ENCODE measurements at places on chromosomes 12 and 14.
A peak's percentile ranks its signal among the peaks of the same experiment; 100 is the strongest.

- DNase-seq = no peak
Observed at GRCh38 chr12:24278832-24279231, 329.4 kb upstream of the SOX5 start.

GRCh38 chr12:27480016-27480415, 33.5 kb downstream of the SMCO2 start:
- DNase-seq = no peak

GRCh38 chr12:116635487-116635886, 76.3 kb downstream of the MAP1LC3B2 start:
- DNase-seq = no peak

DNA sequence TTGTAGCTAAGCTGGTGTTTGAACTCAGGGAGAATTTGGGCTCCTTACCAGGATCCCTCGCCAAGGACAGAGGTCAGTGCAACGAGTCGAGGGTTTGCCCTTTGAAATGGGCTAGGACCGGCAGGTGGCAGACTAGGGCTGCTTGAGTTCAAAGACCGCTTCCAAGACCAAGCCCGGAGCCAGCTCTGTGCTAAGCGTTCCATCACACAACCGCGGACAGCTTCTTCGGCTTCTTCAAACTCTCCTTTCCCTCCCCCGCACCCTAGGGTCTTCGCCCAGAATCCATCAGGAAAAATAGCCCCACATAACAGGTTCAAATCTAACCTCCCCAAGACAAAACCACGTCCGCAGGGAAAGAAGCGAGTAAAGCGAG, 705 bp upstream of the FLVCR2 start:
- DNase-seq = peak; percentile 17

- DNase-seq = no peak
Observed at GRCh38 chr12:104553421-104553820, 96.7 kb downstream of the CHST11 start.

DNA sequence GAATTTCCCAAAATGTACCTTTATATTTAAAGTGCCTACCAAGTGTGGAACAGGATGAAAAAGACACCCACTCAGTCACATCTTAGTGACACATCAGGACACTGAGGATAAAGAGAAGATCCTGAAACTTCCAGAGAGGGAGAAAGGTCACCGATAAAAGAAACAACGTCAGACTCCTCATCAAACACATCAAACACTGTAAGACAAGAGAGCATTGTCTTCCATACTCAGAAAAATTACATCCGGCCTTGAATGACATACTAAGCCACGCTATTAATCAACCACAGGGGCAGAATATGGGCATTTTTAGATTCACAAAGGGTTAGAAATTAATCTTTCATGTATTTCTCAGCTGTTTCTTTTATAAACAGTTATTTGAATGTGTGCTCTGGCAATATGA, 490.3 kb downstream of the APAF1 start:
- DNase-seq = no peak

DNA sequence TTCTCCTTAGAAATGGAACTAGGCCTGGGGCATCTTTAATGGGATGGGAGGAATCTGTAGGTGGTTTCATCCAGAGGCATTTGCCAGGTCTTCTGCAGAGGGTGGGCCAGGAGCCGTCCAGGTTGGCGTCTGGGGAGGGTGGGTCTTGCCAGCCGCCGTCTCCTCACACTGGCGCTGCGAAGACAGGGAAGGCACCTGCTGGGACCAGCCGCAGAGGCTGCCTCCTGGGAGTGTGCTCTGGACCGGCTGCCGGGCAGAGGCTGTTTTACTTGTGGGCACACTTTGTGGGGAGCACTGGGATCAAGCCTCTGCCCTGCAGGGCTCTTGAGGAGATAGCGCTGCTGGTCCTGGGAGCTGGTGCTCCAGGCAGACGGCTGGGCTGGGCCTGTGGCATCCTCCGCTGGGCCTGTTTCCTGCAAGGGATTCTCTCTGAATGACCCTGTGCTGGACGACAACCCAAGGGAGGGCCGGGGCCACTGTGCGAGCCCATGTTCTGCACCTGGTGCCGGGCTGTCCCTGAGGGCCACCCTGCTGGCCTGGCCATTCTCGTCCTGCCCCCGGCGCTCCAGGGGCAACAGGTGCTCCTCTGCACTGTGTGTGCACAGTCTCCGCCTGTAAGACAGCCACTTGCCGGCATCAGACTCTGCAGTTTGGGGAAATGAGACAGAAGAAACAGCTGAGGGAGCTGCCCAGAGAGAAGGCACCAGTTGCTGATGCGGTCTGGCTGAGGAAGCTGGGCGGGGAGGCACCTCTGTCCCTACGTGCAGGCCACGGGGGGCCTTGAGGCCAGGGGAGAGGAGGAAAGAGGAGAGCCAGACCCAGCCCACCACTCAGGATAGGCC, 10.0 kb upstream of the TEX22 start:
- DNase-seq = no peak

DNA sequence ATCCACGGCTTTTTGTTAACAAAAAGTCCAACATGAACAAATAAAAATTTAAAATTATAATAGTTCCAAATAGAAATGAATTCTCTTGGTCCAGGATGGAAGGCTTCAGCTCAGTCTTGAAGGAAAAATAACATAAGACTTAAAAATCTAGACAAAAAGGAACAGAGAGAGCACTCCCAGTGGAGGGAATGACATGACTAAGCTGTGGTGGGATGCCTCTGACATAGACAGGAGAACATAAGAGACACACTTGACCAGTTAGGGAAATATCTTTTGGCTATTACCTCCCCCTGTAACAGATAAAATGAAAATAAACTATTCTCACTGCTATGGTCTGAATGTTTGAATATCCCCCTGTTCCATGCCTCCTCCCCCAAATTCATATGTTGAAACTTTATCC, 106.8 kb downstream of the BBS10 start:
- no peak for DNase-seq

DNA sequence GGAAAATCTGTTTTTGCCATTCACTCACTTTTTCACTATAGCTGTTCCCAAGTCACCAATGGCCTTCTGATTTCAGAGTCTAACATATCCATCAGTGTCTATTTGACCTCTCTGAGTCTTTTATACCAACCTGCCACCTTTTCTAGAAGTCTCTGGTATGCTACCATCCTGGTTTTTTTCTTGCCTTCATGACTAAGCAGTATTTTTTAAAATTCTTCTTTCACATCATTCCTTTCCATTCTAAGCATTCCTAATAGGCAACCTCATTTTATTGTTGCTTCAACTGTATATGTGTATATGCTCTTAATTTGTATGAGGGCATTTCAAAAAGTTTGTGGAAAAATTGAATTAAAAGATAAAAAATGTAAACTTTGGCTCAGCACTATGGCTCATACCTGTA, 5.0 kb downstream of the IRAK4 start:
- no peak for DNase-seq

DNA sequence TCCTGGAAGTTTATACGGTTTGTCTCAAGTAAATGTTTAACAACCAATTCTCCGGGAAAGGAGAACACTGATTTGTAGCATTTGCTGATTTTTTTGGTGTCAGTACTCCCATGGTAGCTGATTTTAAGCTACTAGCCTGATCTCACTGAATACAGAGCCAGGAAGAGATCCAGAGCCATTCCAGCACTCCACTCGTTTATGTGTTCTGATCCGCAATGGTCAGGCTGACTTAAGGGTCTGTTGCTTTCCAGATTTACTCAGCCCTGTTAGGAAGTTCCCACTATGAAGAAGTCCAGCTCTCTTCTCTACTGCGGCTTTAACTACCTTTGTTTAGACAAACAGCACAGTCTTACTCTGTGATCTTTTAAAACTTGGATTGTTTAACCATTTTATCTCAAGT, 38.0 kb upstream of the NID2 start:
- DNase-seq = no peak

DNA sequence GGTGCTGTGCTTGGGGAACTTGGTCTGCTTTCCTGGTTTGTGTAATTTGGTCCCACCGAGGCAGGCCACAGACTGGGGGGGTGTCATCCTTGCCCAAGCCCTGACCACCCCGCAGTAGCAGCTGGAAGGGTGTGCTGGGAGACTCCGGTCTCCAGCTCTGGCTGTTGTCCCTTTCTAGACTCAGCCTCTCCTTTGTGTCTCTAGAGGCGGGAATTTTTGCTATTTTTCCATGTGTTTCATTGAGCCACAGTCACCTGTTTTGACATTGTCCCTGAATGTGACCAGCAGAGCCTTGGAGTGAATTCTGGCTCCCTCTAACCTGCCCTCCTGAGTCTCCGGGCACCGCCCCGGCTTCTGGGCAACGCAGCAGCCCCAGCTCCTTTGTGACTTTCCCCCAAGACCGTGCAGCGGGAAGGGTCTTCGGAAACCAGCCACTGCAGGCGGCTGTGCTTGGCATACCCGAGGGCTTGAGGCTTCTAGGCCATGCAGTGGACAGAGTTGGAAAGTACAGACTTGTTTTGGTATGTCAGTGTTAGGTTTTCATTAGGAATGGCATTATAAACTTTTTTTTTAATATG, 98.6 kb downstream of the TNFAIP2 start:
- DNase-seq = no peak

- no peak for DNase-seq
Observed at GRCh38 chr12:53677016-53677799, 1.3 kb upstream of the ATP5MC2 start.

DNA sequence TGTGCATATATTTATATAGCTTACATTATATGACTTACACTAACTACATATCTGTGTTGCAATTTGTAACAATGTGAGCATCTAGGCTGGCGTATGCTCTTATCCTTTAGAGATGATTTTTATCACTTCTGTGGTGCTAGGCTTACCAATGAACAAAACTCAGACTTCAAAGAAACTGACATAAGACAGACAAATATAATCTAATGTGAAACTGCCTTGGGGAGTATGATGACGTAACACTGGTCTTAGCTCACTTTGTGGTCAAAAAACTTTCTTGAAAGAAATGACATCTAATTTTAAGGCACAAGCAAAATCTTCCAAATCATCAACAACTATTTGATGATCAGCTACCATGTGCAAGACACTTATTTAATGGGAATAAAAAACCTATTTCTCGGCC, 50.0 kb downstream of the SOX5 start:
- no peak for DNase-seq

DNA sequence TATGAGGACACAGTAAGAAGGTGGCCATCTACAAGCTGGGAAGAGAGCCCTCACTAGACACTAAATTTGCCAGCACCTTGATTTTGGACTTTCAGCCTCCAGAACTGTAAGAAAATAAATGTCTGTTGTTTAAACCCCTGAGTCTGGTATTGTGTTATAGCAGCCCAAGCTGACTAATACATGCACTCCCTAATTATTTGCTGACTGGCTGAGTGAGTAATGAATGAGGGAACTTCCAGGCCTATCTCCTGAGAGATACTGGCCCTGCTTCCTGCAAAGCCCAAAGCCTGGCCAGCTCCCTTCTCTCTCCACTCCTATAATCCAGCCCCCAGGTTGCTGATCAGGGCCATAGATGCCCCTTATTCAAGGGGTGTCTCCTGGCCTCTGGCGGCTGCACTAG, 120.0 kb upstream of the NOS1 start:
- no peak for DNase-seq

DNA sequence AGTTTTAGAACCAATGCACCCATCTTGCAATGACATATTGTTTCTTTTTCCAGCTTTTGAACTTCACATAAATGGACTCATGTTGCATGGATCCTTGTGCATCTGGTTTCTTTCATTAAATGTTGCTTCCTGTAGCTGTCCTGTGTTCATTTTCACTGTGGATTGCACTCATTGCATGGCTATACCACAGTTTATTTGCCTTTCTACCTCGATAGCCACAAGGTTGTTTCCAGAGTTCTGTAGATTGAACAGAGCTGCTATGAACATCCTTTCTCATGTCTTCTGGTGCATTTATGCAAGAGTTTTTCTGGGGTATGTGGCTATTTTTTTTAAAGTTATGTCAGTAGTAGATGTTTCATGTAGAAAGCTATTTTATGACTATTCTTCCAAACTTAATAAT, 3.5 kb upstream of the KRT81 start:
- no peak for DNase-seq

DNA sequence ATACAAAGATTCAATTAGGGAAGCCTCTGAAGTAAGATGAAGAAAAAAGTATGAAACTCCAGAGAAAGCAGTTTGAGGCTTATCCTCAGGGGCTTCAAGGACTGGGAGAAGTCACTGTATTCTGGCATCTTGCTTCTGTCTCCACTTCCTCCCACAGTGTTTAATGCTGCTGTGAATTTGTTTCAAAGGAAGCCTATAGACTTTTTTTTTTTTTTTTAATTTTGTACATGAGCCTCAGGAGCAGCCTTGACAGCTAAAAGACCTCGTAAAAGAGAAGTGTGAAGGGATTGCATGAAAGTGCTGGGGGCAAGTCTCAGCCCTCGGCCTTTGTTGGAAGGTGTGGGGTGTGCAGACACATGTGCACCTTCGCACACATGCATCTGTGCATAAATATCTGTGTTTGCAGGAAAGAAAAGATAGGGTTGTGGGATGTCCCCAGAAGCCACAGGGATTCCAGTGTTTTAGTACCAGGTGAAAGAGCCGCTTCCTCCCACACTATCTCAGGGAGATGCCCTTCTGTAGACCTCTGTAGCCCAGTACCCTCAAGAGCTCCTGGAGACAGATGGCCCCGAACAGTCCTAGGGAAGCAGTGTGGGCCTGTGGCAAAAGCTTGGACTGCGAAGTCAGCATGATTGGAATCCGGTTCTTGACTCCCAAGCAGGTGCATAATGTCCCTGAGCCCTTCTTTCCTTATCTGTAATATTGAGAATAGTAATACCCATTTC, 193.5 kb upstream of the BCL2L14 start:
- no peak for DNase-seq

- DNase-seq = no peak
Observed at GRCh38 chr12:98439981-98440581, 75.3 kb upstream of the TMPO start.

GRCh38 chr14:102768223-102769048, 8.8 kb upstream of the TRAF3 start:
- DNase-seq = no peak

DNA sequence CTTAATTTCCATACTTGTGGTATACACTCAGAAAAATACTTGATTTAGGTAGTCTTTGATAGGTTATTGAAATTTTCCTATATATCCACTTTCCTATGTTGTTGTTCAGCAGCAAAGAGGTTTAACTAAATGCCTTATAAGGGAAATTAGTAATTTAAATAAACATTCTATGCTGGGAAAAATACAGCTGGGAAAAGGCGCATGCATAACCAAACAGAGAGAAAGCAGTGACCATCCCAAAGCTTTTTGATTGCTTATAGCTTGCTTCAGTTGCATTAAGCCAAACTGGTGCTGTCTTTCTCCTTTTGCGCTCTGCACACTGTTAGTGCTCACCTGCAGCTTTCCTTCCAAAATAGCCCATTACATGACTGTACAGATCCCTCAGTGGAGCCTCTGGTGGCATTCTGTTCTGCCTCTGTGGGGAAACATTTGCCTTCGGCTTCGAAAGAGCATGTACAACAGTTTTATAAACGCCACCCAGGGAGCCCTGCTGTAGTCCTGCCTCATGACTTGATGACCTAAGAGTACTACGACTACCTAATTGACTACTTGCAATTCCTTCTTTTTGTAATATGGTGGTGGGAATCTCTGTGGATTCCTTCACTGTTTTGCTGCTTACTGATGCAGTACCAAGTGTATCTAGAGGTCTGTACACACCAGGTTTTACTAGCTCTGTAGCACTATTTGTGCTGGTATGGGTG, 120.8 kb downstream of the RALGAPA1 start:
- no peak for DNase-seq
